CD4-positive, alpha-beta T cell treated with Interleukin-12 subunit alpha and Interleukin-12 subunit beta, for 1 hour (primary cell): ENCODE measurements at places on chromosomes 12 and 14.

- DNase-seq = no peak
Observed at GRCh38 chr12:2776129-2776806, 18.5 kb upstream of the FKBP4 start.

DNA sequence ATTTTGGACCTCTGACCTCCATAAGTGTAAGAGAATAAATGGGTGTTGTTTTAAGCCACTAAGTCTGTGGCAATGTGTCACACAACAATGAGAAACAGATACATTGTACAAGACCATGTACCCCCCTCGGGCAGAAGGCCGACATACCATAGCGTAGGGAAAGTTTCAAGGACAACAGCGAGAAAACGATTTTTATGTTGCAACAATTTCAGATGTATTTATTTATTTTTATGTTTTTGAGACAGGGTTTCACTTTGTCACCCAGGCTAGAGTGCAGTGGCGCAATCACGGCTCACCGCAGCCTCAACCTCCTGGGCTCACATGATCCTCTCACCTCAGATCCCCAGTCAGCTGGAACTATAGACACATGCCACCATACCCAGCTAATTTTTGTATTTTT, 136.4 kb upstream of the NCOR2 start:
- no peak for DNase-seq

DNA sequence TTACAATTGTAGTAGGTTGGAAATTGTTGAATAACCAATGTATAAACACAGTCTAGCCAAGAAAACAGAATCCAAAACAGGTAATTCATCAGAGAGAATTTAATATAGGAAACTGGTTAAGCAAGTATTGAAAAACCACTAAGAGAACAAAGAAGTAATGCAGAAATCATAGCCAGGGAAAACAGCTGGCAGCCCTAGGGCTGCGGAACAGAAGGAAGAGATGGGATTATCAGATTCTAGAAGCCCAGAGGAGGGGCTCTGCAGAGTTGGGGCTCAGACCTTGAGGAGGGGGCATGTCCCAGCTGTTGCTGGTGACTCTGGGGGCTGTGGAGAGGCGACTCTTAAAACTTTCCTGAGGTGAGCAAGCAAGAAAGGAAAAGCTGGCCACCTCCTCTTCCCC, 49.4 kb downstream of the CD9 start:
- no peak for DNase-seq

GRCh38 chr12:77591959-77592743, 238.5 kb upstream of the NAV3 start:
- no peak for DNase-seq

GRCh38 chr12:67649570-67650387, 1.2 kb downstream of the DYRK2 start:
- DNase-seq = peak; percentile 37

GRCh38 chr14:65268594-65268993, 143.9 kb upstream of the FUT8 start:
- DNase-seq = no peak

GRCh38 chr14:35034440-35034833, 11.6 kb upstream of the FAM177A1 start:
- DNase-seq = no peak

- no peak for DNase-seq
Observed at GRCh38 chr12:122887819-122888212, 8.1 kb downstream of the VPS37B start.

GRCh38 chr12:53733051-53733806, 6.0 kb upstream of the CALCOCO1 start:
- no peak for DNase-seq

DNA sequence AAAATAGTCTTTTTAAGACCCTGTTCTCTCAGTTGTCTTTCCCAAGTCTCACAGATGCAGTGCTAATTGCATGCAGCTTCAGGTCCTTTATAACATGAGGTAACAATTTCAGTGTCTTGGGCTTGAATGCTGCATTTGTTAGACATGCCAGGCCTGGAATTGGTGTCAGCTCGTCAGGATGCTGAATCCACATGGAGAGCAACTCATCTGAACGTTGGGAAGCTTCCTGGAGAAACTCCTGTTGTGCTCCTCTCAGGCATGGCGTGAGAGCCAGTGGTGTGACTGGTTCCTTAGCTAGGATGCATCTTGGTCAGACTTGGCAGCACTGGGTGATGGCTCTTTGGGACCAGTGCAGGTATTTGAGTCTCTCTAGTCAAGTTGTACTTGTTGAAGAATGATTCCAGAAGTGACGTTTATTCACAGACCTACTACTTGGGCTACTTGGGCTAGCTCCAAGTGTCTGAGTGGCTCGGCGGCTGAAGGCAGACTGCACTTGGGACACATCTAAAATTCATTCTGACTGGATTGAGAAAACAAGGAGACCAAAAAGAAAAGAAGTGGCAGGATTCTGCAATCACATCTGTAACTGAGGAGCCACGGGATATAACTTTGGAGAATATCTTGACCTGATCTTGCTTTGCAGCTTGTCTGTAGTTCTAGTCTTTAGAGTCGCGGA, 134.8 kb upstream of the ARHGAP5 start:
- no peak for DNase-seq

DNA sequence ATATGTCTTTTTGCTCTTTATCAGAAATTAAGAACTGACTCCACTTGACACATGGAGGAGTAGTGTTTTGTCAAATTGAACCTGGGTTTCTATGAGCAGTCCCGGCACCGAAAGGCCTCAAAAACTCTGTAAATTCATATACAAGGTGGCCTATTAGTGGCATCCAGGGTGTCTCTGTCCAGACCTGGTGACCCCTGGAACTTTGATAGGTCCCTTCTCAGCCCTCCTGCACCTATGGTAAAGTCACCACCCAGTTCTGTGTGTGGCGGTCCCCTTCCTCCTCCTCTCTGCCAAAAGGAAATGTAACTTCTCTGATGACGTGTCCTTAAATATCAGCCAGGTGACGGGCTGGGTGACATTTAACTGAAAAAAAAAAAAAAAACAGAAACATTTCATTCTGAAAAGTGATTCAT, 204.0 kb upstream of the FOXN3 start:
- peak; percentile 78 for DNase-seq

DNA sequence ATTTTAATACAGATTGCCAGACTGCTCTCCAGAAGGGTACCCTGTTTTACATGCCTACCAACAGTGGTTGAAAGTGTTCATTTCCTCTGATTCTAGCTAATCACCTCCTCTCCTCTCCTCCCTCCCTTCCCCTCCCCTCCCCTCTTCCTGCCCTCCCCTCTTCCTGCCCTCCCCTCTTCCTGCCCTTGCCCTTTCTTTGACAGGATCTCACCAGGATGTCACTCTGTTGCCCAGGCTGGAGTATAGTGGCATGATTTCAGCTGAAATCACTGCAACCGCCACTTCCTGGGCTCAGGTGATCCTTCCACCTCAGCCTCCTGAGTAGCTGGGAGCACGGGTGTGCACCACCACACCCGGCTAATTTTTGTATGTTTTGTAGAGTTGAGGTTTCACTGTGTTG, 24.7 kb downstream of the APAF1 start:
- no peak for DNase-seq

GRCh38 chr12:119060847-119061796, 79.8 kb downstream of the SRRM4 start:
- DNase-seq = no peak
